ENCODE measurements at places on chromosomes 4 and X.

- no peak for DNase-seq
These were observed 46.1 kb upstream of the TLR2 start for GRCh38 chr4:153638011-153638410.

DNA sequence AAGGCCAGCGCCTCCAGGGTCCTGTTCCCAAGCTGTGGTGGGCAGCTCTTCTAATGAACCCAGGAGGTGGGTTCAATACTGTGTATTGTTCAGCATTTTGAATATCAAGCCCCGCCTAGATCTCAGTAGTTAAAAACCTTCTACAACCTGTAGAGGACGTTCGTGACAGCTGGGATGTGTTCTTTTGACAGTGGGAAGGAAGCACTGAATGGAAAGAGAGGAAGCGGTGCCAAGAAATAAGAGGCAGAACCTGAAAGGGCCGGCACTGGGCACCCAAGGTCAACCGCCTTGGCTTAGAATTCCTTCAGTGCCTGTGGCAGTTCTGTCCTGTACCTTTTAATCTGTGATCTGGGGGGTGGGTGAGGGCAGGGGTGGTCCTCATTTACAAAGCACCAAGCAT is 73.1 kb downstream of the CC2D2A start:
- no peak for DNase-seq

DNA sequence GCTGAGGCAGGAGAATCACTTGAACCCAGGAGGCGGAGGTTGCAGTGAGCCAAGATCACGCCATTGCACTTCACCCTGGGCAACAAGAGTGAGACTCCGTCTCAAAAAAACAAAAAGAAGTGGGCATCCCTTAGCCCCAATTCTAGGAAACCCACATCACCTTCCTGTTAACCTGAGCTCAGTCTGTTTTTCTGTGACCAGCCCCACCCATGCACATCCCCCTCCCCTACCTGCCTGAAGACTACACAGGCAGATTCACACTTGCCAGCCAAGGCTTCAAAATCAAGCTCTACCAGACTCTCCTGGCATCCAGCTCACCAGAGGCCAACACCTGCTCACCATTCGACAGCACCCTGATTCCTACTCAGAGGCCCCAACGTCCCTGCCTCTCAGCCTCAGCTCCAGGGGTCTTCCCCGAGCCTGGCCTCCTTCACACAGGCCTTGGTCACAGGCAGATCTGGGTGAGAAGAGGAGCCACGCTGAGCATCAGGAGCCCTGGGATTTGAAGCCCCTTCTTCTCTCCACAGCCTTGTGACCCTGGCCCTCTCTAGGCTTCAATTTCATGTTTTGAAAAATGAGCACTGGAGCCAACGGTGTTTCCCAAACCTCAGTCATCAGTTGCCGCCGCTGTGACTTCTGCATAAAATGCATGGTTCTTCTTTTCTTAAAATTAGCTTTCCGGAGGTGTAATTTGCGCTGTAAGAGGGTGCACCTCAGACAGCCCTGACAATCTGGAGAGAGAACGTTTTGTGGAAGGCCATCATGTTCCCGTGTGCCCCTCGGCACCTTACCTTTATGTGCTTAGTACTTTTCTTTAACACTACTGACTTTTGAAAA is 47.3 kb downstream of the JAKMIP1 start:
- no peak for DNase-seq

- DNase-seq, result no peak
These were observed 518.8 kb upstream of the LCORL start for GRCh38 chr4:18540349-18540748.

DNA sequence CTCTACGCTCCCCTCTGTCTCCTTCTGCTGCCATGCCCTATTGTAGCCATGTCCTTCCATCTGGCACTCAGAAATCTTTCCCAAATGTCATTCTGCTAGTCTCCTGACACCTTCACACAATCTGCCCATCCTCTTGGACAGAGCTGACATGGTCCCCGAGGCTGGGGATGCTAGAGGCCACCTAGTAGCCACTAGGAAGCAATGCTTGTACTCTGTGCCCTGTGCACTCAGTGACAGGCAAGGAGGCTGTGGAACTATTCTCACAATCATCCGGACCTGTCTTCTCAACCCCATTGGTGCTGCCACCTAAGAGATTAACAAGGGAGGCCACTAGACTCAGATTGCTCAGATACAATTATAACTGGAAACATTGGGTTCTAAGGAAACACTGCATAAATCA is 112.6 kb upstream of the TMEM164 start:
- no peak for DNase-seq

DNA sequence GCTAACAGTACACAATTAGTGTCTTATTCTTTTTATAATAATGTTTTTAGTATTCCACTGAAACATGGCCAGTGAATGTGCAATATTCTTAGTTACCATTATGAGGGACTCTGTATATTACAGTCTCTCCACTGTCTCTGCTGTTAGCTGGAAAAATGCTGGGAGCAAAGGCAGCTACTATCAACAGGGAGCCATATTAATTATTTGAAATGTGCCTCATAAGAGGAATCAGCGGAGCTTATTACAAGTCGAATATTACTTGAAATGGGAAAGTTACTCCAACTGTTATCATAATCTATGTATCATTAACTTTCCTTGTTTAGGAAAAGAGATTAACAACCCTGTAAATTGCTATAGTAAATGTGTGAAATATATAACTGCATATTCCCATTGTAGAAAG is 612.0 kb downstream of the ADGRL3 start:
- no peak for DNase-seq

DNA sequence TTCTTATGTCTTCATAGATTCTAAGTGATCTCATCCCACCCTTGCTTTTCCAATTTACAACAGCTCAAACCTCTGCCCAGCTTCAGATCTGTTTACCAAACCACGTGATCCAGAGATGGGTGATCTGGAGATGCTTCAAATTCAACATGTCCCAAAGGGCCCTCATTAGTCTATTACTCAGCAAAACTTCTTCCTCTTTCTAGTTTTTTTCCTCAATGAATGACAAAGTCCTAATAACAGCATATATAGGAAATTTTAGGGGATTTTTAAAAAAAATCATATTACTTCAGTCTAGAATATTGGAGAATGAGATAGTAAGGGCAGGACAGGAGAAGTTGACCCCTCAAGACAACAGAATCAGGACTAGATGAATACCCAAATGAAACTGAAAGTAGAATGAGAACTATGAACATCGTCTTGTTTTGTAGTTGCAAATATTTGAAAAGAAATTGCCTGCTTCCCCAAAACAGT is 127.1 kb downstream of the CFAP299 start:
- no peak for DNase-seq

DNA sequence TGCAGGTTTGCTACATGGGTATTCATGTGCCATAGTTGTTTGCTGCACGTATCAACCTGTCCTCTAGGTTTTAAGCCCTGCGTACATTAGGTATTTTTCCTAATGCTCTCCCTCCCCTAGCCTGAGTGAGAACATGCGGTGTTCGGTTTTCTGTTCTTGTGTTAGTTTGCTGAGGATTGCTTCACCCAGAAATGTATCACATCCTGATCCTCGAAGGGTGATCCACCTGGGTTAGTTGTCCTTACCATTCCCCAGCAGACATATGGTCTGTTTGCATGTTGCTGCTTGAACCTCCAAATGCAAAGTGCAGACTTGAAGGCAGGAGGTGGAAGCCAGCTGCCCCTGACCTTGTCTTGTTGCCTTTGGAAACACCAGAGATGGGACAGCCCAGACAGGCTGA is 161.5 kb upstream of the WDR1 start:
- no peak for DNase-seq

DNA sequence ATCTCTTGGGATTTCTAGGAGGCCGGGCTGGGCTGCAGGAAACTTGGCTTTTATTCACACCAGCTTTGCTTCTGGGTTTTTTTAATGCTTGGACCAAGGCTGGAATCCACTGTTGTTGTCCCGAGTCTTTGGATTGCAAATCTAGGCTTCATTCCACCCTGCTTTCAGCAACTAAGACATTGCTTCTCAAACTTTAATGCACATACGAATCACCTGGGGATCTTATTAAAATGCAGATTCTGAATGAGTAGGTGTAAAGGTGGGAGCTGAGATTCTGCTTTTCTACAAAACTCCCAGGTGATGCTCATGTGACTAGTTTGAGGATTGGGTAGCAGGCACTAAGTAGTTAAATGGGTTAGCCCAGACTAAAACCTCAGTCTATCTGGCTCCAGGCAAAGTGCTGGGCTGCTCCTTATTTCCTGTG is 39.2 kb upstream of the GPC4 start:
- no peak for DNase-seq

- DNase-seq, result no peak
These were observed 189.5 kb downstream of the APBB2 start for GRCh38 chr4:41024556-41025491.
